ENCODE measurements at places on chromosomes 5 and 9. TPM values are rescaled to one million over a fixed set of nuclear protein-coding genes. Genes with fewer than 3 reads are reported as not detected.

Gene BTNL8
- 0.59 TPM for total RNA-seq

Gene CAMK2A
- 1.1 TPM for total RNA-seq

Gene PKD2L2
- not detected for total RNA-seq

Gene EIF4E1B
- 0.54 TPM for total RNA-seq

Gene IL9
- total RNA-seq: not detected

GRCh38 chr9:35910613-35911359 is 1.5 kb downstream of the SPAAR start:
- peaks cover 40% of the 10 kb centered on the region for H3K27me3 ChIP-seq
- peaks cover 61% of the 10 kb centered on the region for H3K4me1 ChIP-seq
- H3K36me3 ChIP-seq: peaks cover 10% of the 10 kb centered on the region

- peaks cover 13% of the 10 kb centered on the region for H3K4me1 ChIP-seq
- peaks cover 6% of the 10 kb centered on the region for H3K27me3 ChIP-seq
- H3K4me3 ChIP-seq: no peak overlapping the region
- no peak overlapping the region for H3K27ac ChIP-seq
Observed at GRCh38 chr9:89946741-89947140, 341.9 kb downstream of the GADD45G start.

DNA sequence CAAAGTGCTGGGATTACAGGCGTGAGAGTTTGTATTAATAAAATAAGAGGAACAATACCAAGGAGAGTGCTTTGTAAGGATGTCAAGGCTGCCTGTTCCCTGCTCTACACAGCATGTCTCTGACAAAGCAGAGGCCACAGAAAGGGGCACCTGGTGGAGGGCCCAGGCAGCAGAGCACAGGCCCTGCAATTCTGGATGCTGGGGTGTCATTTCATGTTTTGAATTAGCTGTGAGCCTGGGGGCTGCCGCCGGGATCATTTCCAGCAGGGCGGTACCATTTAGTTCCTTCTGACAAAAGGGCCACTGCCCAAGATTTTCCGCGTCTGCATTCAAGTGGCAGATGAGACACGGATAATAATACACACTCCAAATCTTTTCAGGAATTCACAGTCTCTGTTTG is 396.9 kb downstream of the GADD45G start:
- H3K36me3 ChIP-seq: no peaks in the 10 kb centered on the region
- DNase-seq: no peak
- no peak overlapping the region for H3K4me3 ChIP-seq
- peaks cover 15% of the 10 kb centered on the region for H3K4me1 ChIP-seq
- H3K27me3 ChIP-seq: peaks cover 3% of the 10 kb centered on the region

DNA sequence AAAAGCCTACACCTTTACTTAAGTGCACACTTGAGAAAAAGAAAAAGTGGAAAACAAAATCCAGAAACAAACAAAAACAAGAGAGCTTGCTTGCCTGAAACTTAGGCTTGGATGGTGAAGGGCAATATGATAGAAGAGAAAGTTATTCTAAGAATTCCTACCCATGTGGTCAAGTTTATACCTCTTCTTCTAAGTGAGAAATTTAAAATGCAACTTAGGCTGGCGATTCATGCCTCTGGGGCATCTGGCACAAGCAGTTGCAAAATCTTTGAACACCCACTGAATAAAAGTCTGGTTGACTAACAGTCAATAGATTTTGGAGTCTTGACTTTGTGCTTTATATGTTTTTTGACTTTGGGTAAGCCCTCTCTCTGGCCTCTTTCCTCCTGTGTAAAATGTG is 239.6 kb downstream of the KDM4C start:
- no peak overlapping the region for H3K27ac ChIP-seq
- peaks cover 5% of the 10 kb centered on the region for H3K36me3 ChIP-seq
- H3K27me3 ChIP-seq: no peaks in the 10 kb centered on the region
- DNase-seq: no peak
- no peak overlapping the region for H3K4me3 ChIP-seq
- H3K4me1 ChIP-seq: peaks cover 10% of the 10 kb centered on the region

GRCh38 chr9:113431191-113431590 is 20.6 kb downstream of the C9orf43 start:
- no peak overlapping the region for H3K27ac ChIP-seq
- peaks cover 8% of the 10 kb centered on the region for H3K4me1 ChIP-seq
- no peaks in the 10 kb centered on the region for H3K36me3 ChIP-seq
- H3K27me3 ChIP-seq: peaks cover 3% of the 10 kb centered on the region
- no peak for DNase-seq

DNA sequence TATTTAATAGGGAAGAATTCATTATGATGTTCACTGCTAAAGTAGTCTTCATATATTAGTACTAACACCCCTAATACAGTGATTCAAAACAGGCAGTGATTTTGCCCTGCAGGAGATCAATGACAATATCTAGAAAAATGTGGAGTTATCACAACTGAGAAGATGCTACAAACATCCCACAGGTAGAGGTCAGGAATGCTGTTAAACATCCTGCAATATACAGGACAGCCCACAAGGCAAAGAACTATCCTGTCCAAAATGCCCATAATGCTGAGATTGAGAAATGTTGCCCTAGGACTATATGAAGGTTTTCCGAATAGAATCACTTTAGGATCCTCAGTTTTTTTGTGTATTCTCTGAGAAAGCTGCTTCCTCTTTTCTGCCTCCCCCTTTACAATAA is 15.3 kb downstream of the RORB start:
- no peaks in the 10 kb centered on the region for H3K27me3 ChIP-seq
- no peak for DNase-seq
- H3K4me1 ChIP-seq: no peaks in the 10 kb centered on the region

DNA sequence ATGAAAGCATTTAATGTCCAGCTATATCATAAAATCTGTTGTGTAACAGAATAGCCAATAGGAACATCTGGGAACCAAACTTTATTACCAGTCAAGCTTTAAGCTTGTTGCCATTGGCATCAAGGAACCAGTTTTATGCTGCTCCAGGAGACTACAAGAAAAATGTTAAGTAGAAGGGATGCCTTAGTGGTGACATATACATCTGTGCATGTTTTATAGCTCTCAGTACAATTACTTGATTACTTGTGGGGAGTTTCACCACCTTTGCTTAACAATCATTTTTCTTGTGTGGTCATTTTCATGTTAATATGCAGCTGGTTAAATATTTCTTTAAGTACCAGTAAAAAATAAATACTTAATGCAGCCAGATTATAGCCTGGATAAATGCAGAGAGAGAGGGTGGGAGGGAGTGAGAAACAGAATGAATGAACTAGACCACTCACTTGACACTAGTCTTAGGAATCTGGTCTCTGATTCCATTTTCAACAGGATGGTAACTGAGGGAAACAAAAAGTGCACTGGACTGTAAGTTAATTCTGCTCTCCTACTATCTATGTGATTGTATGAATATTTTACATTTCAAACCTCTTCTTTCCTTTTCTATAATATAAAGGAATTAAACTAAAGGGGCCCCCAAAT is 35.7 kb upstream of the LURAP1L start:
- no peaks in the 10 kb centered on the region for H3K27me3 ChIP-seq
- DNase-seq: no peak
- peaks cover 4% of the 10 kb centered on the region for H3K4me1 ChIP-seq
- H3K4me3 ChIP-seq: no peak overlapping the region

DNA sequence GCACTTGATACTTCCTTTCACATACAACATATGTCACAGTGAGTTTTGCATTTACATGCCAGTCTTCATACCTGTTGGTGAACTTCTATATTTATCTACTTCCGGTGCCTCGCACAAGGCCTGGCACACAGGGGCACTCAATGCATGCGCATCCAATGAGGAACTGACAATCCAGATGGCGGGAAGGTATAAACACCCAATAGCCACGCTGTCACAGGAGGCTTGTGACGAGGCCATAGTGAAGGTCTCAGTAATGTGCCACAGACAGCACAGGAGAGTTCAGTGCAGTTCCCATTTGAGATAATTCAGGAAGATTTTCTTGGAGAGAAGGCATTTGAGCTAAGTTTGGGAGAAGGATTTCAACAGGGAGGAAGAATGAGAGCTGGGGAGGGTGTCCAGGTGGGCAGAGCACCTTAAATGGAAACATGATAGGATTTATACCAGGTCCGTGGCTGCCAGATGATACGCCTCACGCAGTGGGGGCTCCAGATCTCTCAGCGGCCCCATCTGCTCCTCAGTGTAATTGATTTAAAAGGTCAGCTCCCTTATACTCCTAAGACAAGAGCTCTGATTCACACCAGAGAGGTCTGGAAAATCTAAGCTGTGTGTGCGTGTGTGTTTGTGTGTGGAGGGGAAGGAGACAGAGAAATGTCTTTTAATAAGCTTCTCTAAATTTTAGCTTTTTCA is 206.2 kb downstream of the DCP2 start:
- H3K27me3 ChIP-seq: peaks cover 3% of the 10 kb centered on the region
- no peak for DNase-seq
- H3K36me3 ChIP-seq: no peaks in the 10 kb centered on the region
- H3K4me3 ChIP-seq: no peak overlapping the region
- no peak overlapping the region for H3K27ac ChIP-seq

GRCh38 chr5:116572350-116573278 is 2.0 kb downstream of the SEMA6A start:
- H3K4me3 ChIP-seq: peak overlapping the region; percentile 99
- H3K27me3 ChIP-seq: peaks cover 19% of the 10 kb centered on the region
- DNase-seq: peak; percentile 70
- H3K36me3 ChIP-seq: peaks cover 12% of the 10 kb centered on the region

GRCh38 chr5:80069918-80070318 is 34.8 kb downstream of the THBS4 start:
- H3K4me1 ChIP-seq: peaks cover 11% of the 10 kb centered on the region
- DNase-seq: no peak
- H3K4me3 ChIP-seq: no peak overlapping the region
- no peaks in the 10 kb centered on the region for H3K36me3 ChIP-seq
- H3K27me3 ChIP-seq: peaks cover 1% of the 10 kb centered on the region

- no peak for DNase-seq
- no peak overlapping the region for H3K4me3 ChIP-seq
- no peaks in the 10 kb centered on the region for H3K4me1 ChIP-seq
- no peak overlapping the region for H3K27ac ChIP-seq
- H3K27me3 ChIP-seq: no peaks in the 10 kb centered on the region
Observed at GRCh38 chr5:41935544-41935943, 10.5 kb downstream of the FBXO4 start.

All from endothelial cell (in vitro differentiated cells).